Colonic mucosa (tissue), 4 donors: ENCODE measurements at places on chromosomes 2 and 18.

DNA sequence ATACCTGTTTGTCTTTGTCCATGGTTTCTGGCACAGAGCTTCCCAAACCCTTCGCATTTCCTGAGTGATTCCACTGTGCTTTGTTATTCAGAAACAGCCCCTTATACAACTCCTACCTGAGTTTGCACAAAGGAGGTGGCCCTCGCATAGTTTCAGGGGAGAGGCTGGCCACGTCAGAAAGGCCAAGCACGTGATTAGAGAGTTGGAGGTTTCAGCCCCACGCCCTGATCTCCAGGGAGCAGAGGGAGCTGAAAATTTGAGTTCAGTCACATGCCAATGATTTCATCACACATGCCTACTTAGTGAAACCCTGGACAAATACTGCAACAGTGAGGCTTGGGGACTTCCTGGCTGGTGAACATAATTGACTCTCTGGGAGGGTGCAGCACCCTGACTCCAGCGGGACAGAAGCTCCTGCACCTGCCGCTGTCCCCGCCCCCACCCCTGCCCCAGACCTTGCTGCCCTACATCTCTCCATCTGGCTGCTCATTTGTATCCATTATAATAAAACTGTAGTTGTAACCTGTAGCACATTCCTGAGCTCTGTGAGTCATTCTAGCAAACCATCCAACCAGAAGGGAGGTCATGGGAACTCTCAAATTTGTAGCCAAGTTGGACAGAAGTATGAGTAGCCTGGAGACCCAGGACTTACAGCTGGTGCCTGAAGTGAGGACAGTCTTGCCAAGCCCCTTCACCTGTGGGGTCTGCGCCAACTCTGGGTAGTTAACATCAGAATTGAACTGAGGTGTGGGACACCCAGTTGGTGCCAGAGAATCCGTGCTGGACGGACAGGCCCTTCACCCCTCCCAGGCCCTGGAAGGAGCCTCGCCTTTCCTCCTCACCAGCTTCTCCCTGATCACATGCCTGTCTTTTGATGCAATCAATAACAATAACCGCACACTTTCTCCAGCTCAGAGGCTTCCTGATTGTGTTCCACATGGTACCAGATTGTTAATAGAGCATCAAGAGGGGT lies 224.3 kb downstream of the ANAPC1 start:
- DNase-seq: peak; percentile 66

GRCh38 chr2:239215988-239216613 lies 184.7 kb downstream of the HDAC4 start:
- DNase-seq: no peak

- no peak for DNase-seq
Observed at GRCh38 chr2:105893011-105893995, 148.6 kb downstream of the NCK2 start.

DNA sequence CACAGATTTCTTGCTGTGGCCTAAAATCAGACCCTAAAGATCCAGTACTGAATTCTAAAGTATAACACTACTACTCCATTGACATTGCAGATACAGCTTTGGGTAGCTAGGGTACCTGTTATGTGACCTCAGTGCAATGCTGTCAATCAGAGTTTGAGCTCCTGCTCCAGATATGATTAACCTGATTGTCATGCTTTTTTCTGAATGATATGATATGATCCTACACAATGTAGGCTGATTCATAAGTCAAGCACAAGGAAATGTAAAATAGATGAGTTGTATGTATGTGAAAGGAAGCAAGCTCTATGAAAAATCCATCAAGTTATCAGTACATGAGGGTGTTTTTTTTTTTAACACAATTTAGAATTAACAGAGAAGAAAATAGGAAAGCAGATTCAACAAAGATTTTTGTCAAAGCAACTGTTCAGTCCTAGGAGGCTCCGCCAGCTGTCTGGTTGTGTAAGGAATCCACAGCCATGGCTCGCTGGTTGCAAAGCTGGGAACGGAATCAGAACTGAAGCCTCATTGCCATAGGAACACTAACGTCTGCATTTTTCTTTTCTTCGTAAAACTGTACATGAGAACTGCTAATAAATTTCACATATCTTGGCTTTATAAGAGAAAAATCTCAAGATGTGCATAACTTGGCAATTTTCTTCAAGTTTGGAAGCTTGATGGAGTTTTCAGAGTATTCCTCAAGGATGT lies 52.9 kb downstream of the NR4A2 start:
- DNase-seq: no peak

- peak; percentile 24 for DNase-seq
Observed at GRCh38 chr2:39837856-39838453, 58.9 kb upstream of the THUMPD2 start.

DNA sequence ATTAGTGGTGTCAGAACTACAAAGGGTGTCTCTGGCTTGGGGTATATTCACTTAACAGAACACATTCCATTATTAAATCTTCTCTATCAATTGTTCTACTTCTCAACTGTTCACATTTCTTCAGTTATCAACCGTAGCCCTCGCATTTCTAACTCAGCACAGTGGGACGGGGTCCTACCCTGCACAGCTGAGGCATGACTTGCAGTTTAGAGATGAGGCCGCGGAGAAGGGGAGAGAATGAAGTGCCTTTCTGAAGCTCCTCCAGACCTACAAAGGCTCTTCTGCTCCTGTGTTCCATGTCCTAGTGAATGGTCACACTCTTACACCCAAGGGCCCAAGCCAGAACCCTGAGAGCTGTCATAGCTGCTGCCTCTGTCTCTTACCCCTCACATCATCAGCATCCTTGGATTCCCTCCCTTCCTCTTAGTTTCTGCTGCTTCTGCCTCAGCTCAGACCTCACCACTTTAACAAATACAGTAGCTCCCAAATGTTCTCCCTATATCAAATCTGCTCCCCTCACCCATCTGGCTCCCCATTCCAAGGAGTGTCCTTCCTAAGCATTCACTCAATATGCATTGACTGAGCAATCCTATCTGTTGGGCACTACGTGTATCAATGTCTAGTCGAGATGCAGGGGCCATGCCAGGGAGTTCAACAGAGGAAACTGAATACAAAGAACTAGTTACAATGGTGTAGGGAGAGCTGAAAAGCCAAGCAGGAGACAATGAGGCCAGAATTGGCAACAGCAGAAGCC lies 34.3 kb upstream of the MRPL19 start:
- DNase-seq: no peak

DNA sequence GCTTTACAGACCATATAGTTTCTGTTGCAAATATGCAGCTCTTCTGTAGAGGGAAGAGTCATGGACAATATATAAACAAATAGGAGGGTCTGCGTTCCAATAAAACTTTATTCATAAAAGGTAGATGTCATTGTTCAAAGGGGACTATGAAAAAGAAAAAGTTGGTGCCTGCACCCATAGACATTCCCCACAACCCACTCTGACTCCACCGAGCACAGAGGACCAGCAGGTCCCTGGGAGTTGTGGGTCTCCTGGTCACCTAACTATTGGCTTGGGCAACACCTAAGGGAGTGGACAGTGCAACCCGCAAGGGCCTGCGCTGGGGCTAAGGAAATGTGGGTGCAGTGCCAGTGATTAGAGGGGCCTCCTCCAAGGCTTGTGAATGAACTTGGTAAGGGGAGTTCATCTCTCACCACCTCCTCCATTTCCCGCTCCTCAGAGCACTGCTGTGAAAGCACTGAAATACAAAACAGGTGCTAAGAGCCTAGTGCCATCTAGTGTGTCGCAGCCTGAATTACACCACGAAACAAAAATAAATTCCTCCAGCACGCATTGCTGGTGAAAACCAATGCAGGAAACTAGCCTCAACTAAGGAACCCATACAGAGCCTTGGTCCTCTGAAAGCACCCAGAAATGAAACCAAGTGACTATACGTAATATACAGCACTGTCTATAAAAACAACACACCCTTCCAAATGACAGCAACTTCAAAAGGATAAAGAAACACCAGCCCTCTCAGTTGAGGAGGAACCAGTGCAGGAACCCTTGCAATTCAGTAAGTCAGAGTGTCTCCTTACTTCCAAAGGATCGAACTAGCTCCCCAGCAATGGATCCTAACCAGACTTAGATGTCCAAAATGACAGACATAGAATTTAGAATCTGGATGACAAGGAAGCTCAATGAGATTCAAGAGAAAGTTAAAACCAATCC lies 166.6 kb downstream of the RNF144A start:
- DNase-seq: no peak

GRCh38 chr2:240620859-240621258 lies 4.4 kb upstream of the GPR35 start:
- DNase-seq: no peak

- DNase-seq: no peak
Observed at GRCh38 chr18:70046796-70047195, 99.1 kb upstream of the CD226 start.

DNA sequence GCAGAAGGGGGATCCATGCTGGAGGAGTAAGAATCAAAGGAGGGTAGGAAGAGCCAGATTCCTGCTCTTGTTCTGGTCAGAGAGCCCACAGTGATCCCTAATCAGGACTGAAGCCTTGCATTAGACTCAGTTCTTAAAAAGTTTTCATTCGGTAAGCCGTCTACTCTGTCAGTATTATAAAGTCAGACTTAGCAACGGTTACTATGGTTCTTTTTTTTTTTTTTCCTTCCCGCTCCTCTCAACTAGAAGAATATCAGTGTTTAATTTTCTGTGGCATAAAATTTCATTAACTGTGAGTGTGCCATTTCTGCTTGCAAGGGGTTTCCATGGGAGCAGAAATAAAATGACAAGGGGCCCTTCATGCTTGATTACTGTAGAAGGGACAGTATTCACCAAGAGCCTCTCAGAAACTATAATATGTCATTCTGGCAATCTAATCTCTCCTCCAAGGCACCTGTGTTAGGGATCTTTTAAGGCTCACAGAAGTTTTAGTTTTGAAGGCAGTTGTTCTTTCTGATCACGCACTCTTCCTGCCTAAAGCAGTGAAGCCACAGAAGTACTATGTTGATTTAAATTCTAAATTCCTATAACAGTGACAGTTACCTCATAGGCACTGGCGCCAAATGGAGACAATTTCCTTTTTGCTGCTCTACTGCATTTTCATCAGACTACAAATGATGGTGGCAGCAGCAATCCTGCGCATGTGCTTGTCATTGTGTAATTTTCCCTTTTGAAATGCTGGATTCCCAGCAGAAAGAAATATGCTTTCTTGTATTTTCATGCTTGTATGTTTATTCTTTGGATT lies 57.0 kb downstream of the OSBPL6 start:
- no peak for DNase-seq

GRCh38 chr18:23936381-23936958 lies 78.1 kb upstream of the TTC39C start:
- DNase-seq: no peak

- no peak for DNase-seq
Observed at GRCh38 chr2:212683346-212684097, 144.9 kb upstream of the ERBB4 start.

GRCh38 chr18:3806656-3807055 lies 356.7 kb downstream of the TGIF1 start:
- no peak for DNase-seq

DNA sequence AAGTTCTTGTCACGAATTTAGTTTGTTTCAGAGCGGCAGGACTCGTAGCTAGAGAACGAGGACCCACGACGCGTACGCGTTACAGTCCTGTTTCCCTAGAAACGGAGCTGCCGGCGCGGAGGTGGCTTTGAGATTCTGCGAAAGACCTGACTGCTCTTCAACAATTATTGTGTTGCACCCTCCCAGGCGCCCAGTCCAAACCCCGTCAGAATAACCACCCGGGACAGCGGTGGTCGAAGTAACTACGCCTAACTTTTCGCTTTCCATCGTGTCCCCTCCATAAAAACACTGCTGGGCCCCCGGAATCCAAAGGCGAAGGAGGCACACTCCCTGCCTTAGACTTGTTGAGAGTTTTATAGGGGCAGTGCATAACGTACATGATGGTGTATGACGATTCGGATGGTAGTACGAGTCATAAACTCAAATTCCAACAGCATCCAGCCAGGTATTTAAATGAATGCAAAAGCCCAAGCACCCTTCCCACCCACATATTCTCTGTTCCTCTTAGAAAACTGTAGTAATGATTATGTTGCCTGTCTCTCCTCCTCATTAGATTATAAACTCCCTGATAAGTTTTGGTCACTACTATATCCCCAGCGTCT lies 651 bp upstream of the STAM2 start:
- DNase-seq: no peak

DNA sequence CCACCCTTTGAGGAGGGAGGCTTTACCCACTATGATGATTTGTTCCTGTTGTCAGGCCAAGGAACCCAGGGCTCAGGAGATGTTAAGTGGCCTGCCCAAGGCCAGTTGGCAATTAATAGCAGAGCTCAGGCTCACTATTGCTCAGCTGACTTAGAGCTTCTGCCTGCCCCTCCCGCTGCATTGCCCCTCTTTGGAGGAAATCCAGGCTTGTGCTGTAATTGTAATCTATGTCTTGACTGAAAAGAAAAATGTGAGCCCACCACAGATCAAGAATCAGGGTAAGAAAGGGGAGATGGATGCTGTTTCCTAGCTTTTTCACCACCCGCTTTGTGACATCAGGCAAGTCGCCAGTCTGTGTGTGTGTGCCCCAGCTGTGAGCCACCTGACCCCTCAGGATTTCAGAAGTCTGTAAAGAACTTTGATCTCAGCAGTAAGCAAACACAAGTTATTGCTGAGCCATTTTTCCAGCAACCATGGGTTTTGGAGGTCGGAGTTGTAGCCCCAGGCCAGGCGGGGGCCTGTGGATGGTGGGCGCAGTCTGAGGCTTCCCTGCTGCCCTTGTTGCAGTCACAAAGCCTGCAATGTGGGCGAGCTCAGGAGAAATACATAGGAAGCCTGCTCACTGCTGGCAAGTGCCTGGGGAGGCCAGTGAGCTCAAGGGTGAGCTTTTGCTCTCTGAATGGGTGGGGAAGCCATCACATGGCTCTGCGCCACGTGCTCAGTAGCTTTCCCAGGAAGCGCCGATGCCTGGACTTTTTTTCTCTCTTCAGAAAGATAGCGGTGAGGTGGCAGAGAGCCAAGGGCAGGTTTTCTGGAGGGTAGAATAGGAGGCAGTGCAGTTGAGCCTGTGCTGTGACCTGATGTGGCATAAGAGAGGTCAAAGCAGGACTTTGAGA lies 6.1 kb downstream of the CABLES1 start:
- peak; percentile 84 for DNase-seq

DNA sequence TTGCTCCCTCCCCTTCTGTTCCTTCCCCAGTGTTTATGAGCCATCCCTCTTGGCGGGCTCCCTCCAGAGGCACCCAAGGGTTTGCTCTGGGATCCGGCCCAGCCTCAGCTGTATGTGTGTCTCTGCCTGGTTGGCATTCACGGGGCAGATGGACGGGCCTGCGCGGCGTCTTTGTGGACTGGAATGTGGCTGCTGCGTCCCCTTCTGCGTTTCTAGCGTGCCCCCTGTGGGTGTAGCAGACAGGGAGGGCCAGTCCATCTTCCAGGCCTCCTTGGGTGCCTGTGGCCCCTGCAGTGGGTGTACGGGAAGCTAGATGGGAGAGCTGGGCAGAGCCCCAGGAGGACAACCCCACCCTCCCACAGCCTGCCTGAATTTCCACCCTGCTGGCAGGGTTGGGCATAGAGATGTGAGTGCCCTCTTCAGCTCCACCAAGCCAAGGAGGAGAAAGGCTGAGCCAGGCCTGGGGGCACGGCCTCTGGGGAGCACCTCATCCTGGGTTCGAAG lies 15.7 kb downstream of the GPC1 start:
- no peak for DNase-seq
